H1 (cell line): ENCODE measurements at places on chromosomes 6 and 20. TPM values are rescaled to one million over a fixed set of nuclear protein-coding genes. Genes with fewer than 3 reads are reported as not detected.

- no peak for DNase-seq
These were observed 37.2 kb upstream of the TSPYL1 start for GRCh38 chr6:116316772-116317467.

DNA sequence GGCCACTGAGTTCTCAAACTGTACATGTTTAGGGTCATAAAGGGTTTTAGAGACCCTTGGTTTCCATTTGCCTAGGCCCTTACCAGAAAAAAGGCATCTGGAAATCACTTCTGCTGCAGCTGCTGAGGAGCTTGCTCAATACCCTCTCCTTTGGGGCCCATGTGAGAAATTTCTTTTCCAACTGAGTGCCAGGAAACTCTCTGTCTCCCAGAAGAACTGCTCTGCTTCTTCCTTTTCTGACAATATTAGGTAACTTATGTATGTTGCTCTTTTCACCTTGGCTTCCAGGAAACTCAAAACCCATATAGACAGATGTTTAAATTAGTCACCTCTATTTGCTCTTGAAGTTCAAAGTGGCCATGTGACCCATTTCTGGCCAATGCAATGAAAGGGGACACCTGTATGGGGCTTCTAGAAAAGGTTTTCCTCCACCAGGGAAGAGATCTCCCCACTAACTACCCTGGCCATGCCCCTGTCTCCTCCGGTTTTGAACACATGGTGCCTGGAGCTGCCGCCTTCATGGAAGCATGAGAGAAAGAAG is 121.6 kb downstream of the PREX1 start:
- DNase-seq = no peak

- DNase-seq = no peak
These were observed 198.6 kb downstream of the BACH2 start for GRCh38 chr6:90098001-90098531.

DNA sequence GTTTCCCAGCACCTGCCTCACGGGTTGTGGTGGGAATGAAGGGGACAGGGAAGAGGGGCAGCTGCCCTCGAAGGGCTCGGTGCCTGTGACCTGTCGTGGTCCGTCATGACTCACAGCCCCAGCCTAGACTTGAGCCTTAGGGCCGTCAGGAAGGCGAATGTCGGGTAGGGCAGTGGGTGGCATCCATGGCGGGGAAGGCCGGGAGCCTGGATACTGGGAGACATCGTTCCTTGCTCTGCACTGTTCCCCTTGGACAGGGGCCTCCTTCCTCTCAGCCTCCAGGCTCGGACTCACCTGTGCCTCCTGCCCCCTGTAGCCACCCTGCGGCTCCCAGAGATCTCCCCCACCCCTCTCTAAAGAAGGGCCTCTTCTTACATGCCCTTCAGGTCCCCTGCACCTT is 52.2 kb upstream of the APCDD1L start:
- DNase-seq = no peak

GRCh38 chr6:56235245-56235644 is 12.1 kb downstream of the COL21A1 start:
- DNase-seq = no peak

SCAND1 gene
- 83.7 and 165 TPM in 2 replicates for polyA plus RNA-seq

BACH2 gene
- 1.8 and 1.9 TPM in 2 replicates for polyA plus RNA-seq
